IMR-90 (cell line): ENCODE measurements at places on chromosomes 6 and 20. TPM values are rescaled to one million over a fixed set of nuclear protein-coding genes. Genes with fewer than 3 reads are reported as not detected.

SEC23B gene
- polyA plus RNA-seq: 50.1 and 51.5 TPM in 2 replicates

FBXL4 gene
- 6.1 and 7.8 TPM in 2 replicates for polyA plus RNA-seq

CARMIL1 gene
- 0.90 and 1.3 TPM in 2 replicates for polyA plus RNA-seq

HAO1 gene
- polyA plus RNA-seq: not detected in 2 replicates
